Ovary (tissue), 10 donors: ENCODE measurements at places on chromosomes 2 and 18. TPM values are rescaled to one million over a fixed set of nuclear protein-coding genes. Genes with fewer than 3 reads are reported as not detected.
A peak's percentile ranks its signal among the peaks of the same experiment; 100 is the strongest.

Gene DSC2
- total RNA-seq = 4.2 TPM

Gene CYTIP
- 6.0 TPM for total RNA-seq

Gene TP53I3
- total RNA-seq = 10.3 TPM

DNA sequence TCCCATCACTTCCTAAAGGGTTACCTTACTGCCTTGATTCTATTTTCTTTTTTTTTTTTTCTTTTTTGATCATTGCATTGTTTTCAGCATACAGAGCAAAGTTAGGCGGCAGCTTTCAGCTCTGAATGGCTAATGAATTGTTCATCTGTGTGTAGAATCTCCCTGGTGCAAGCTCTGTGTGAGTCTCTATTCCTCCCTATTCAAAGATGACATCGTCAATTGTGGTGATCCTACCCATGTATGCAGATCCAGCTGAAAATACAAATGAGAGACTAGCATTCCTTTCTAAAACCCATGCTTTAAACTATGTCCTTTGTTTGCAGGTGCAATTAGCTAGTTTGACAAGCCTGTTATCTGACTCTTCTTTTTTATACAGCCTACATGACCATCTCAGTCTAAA, 539.0 kb downstream of the ARHGAP15 start:
- no peaks in the 10 kb centered on the region for H3K4me1 ChIP-seq
- H3K27ac ChIP-seq = no peak overlapping the region
- no peak overlapping the region for H3K4me3 ChIP-seq
- H3K27me3 ChIP-seq = no peaks in the 10 kb centered on the region
- H3K36me3 ChIP-seq = no peaks in the 10 kb centered on the region

GRCh38 chr2:18918280-18918679, 328.9 kb upstream of the NT5C1B start:
- H3K4me1 ChIP-seq = no peaks in the 10 kb centered on the region
- H3K36me3 ChIP-seq = no peaks in the 10 kb centered on the region
- no peak overlapping the region for H3K27ac ChIP-seq
- no peak for DNase-seq
- no peaks in the 10 kb centered on the region for H3K27me3 ChIP-seq

- no peak overlapping the region for H3K27ac ChIP-seq
- no peak overlapping the region for H3K4me3 ChIP-seq
- H3K36me3 ChIP-seq = no peaks in the 10 kb centered on the region
- H3K27me3 ChIP-seq = no peaks in the 10 kb centered on the region
- DNase-seq = no peak
These were observed 294.9 kb downstream of the NAPG start for GRCh38 chr18:10820681-10821080.

DNA sequence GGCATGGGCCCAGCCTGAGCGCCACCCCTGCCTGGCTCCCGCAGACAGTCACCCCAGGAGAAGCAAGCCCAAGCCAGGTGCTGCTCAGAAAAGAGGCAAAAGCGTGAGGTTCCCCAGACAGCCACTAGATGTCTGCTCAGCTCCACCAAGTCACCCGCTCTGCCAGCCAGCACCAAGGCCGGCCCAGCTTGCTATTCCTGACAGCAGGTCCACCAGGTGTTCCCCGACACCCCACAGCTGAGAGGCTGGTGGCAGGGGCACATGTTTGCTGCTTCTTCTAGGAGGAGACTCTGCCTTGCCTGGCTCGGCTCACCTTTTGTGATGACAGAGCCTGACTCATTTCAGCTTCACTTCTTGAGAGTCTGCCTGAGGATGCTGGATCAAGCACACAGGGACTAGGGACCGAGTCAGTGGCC, 206.7 kb downstream of the MGAT5 start:
- peak; percentile 63 for DNase-seq
- H3K27ac ChIP-seq = no peak overlapping the region
- H3K4me1 ChIP-seq = no peaks in the 10 kb centered on the region
- H3K36me3 ChIP-seq = no peaks in the 10 kb centered on the region
- no peaks in the 10 kb centered on the region for H3K27me3 ChIP-seq

Gene HOXD10
- total RNA-seq = 0.70 TPM

DNA sequence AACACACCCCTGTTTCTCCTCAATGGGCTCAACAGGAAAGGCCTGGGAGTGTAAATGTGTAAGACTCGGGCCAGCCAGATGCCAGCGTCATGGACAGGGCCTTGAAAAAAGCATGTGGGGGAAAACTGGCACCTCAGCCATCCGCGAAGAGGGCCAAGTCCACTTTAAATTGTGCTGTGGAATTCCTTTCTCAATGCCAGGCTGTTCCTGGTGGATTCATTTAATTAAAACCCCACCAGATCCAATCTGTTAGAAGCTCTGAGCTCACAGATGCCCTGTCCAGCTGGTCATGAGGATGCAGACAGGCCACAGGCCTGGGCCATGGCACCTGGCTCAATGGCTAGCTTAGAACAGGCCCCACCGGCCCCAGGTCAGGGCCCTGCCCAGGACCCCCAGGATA, 24.8 kb downstream of the KCNK3 start:
- no peaks in the 10 kb centered on the region for H3K27me3 ChIP-seq
- no peak overlapping the region for H3K4me3 ChIP-seq
- H3K36me3 ChIP-seq = no peaks in the 10 kb centered on the region
- DNase-seq = no peak
- no peak overlapping the region for H3K27ac ChIP-seq

- H3K36me3 ChIP-seq = no peaks in the 10 kb centered on the region
- no peaks in the 10 kb centered on the region for H3K27me3 ChIP-seq
- no peak overlapping the region for H3K4me3 ChIP-seq
- no peaks in the 10 kb centered on the region for H3K4me1 ChIP-seq
- H3K27ac ChIP-seq = no peak overlapping the region
These were observed 21.6 kb downstream of the PTPN2 start for GRCh38 chr18:12862467-12862866.
